ENCODE measurements at places on chromosomes 2 and 18.

DNA sequence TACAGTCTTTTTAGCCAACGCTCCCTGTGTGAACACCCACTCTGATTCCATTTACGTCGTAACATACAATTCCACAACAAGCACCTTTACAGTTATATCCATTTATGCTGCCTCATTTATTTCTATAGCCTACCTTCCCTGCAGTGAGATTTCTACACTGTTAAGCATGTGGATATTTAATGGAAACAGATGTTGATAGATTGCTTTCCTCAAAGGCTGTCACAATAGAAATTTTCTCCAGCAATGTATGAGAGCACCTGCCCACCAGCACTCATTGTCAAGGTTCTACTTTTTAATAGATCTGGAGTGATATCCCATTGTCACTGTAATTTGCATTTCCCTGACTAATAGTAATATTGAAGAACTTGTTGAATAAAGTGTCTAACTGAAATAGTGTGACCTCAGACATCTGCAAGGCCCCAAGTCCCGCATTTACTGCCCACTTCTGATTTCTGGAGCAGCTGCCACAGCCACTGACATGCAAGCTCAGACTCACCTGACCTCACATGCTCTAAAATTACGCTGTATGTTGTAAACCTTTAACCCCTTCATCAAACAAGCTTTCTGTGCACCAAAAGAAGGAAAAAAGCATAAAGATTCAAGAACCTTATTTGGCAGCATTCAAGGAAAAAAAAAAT, 295.1 kb downstream of the CNTNAP5 start:
- no peak for DNase-seq

GRCh38 chr2:221792971-221793521, 220.9 kb upstream of the EPHA4 start:
- no peak for DNase-seq

GRCh38 chr2:177541258-177541991, 148.9 kb downstream of the AGPS start:
- no peak for DNase-seq

- DNase-seq, result no peak
These were observed 9.0 kb upstream of the YWHAQ start for GRCh38 chr2:9639740-9640343.

GRCh38 chr2:64203858-64204632, 59.8 kb upstream of the PELI1 start:
- DNase-seq, result peak; percentile 7

DNA sequence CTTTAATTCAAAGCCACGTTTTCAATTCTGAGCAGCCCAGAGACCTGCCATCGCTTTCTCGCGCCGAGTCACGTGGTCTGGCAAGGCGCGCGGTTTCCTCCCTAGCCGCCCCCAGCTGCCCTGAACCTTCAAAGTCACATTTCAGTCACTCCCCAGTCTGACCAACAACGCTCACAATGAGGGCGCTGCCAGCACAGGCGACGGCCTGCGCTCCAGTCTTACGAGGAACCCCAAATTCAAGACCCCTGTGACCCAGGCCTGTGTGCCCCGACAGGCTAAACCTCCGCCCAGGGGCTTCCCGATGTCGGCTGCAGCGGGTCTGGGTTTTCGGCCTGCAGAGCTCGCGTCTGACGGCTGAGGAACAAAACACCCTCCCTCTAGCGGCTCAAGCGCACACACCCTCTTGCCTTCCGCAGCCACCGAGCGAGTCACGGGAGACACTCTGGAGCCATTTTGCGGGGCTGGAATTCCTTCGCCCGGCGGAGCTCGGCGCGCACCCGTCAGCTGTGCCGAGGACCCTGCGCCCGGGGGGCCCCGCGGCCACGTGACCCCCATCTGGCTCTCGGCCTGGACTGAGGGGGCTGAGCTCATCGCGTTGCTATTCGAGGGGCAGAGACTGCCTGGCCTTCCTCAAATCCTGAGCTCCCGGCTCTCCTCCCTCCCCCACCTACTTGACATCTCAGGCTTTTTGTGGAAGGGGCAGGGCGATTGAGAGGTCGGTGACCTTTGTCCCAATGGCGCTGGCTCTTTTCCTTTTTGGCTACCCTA, 69.9 kb upstream of the ITGB6 start:
- DNase-seq, result no peak

DNA sequence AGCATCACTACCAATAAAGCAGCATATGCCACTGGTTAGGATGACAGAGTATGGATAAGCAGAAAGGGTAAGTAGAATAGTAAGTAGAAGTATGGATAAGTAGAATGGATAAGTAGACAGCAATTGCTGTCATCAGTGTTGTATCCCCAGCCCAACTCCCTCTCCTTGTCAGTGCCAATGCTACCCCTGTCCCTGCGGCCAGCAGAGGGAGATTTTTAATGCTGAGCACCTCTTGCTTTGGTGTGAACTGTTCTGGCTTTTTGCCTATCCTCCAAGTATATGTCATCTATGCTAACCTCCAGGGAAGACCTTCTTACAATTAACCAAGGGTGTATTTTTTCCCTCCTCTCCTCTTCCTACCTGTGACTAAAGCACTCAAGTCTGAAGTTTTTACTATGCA, 136.7 kb upstream of the SPHKAP start:
- peak; percentile 24 for DNase-seq

DNA sequence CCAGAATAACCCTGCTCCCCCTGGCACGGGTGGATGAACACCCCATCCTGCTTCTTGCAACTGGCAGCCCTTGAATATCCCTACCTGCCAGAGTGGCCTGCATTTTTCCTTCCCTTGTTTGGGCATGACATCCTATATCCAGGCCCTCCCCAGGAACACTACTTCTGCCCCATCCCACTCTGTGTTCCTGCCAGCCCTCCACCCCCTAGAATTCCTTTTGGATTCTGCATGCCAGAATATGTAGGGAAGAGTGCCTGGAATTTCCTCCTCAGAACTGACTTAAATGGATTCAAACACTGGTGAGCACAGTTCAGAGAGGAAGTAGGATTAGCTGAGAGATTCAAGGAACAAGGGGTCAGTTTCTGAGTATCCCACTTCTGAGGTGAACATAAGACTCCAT, 123.5 kb upstream of the PELI1 start:
- DNase-seq, result no peak

GRCh38 chr2:120878970-120879369, 143.3 kb downstream of the GLI2 start:
- DNase-seq, result no peak

DNA sequence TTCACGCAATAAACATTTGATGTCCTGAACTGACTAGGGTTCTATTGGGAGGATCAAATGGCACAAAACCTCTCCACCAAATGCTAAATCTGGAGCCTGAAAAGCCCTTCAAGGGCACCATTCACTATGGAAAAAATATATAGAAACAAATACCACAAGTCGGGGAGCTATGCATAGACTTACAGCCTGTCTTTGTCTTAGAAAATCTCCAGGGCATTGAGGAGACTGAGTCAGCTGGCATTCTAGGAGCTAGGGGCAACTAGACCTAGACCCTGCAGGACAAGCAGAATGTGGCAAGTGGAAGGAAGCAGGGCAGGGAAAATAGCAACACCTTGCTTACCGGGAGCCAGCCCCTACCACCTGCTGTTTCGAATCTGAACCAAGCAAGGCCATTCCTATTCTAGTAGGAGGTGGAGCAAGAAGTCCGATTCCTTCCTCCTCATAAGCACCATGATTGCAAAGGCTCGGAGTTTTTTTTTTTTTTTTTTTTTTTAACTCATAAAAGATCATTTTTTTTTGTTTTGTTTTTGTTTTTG, 77.8 kb downstream of the DDX1 start:
- no peak for DNase-seq

- DNase-seq, result peak; percentile 61
These were observed 3.3 kb upstream of the SPRED2 start for GRCh38 chr2:65435625-65436168.

DNA sequence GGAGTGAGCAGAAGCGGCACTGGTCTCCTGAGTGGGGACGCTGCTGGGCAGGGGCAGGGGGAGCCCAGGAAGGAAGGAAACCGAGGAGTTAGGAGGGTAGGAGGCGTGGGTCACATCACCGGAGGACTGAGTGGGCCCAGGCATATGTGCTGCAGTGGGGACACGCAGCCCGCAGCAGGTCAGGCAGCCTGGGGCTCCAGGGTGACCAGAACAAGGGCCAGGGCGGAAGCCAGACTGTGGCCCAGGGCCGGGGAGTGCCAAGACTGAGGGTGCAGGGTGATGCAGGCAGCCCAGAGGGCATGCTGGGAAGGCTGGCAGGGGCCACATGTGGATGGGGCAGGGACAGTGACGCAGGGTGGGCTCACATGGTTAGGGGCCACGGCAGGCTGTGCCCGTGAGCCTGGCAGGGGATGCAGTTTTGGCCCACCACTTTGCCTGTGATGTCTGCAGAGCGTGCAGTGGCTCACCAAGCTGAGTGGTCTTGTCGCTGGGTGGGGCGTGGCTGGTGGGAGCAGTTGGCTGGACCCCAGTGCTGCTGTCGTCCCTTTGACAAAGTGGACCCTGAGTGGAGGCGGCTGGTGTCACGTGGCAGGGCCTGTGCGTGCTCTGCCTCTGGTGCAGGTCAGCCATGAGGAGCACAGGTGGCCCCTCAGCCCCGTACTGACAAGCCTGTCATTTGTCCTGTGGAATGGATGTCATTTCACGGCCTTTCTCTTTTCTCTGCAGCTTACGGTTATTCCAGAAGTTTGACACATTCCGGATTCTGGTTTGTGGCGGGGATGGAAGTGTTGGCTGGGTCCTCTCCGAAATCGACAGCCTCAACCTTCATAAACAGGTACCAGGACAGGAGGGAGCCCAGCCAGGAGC, 87.1 kb downstream of the DGKD start:
- no peak for DNase-seq

DNA sequence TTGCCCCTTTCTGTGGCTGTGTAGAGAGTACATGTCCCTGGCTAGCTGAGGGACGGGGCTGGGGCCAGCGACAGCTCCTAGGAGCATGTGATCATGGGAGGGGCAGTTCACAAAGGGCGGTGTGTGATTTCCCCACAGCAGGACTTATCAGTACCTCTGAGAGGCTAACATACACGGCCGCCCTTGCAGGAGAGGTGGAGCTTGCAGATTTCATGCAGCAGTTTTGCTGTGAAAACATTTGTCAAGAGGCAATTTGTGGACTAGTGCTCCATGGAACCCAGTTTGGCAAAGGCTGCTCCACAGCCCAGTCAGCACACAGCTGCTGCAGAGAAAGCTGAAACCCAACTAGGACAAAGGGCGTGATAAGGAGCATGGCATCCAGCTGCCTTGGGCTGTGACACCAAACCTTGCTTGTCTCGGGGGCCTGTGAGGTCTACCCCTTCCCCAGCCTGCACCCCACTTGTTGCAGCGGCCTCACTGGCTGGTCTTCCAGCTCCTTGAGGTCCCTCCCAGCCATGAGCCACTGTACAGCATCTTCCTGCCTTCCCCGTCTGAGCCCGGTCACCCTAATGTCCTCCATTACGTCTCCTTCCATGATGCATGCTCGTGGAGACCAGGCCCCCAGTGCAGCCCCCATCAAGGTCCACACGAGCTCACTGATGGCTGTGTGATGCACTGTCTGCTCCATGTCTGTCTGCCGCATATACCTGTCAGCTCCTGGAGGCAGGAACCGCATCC, 121.4 kb upstream of the HDAC4 start:
- DNase-seq, result no peak

GRCh38 chr18:50441016-50441415, 66.2 kb downstream of the SKA1 start:
- no peak for DNase-seq

Measured in AML-193 (cell line).